ENCODE measurements at places on chromosomes 12 and 14.

- DNase-seq = no peak
Observed at GRCh38 chr12:11727133-11727664, 77.7 kb downstream of the ETV6 start.

GRCh38 chr14:103353362-103353761 lies 19.3 kb downstream of the EIF5 start:
- DNase-seq = no peak

- DNase-seq = no peak
Observed at GRCh38 chr14:50035214-50035613, 81.2 kb downstream of the VCPKMT start.

DNA sequence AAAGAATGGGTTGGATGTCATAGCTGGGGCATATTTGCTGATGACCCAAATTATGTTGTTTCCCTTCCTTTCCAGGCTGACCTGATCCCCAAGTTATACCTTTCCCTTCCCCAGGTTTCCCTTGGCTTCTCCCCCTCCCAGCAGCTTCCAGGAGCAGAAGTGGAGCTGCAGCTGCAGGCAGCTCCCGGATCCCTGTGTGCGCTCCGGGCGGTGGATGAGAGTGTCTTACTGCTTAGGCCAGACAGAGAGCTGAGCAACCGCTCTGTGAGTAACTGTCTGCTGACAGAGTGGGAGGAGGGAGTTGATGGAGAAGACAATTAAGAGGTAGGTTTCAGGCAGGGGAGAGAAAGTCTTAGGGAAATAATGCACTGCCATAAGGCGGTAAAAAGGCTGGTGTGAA lies 25.0 kb downstream of the A2ML1 start:
- no peak for DNase-seq

GRCh38 chr12:87310126-87310525 lies 719.1 kb downstream of the C12orf50 start:
- DNase-seq = no peak

GRCh38 chr14:92578511-92578910 lies 64.9 kb downstream of the RIN3 start:
- DNase-seq = no peak

- no peak for DNase-seq
Observed at GRCh38 chr12:47403681-47404080, 302.1 kb downstream of the RPAP3 start.

DNA sequence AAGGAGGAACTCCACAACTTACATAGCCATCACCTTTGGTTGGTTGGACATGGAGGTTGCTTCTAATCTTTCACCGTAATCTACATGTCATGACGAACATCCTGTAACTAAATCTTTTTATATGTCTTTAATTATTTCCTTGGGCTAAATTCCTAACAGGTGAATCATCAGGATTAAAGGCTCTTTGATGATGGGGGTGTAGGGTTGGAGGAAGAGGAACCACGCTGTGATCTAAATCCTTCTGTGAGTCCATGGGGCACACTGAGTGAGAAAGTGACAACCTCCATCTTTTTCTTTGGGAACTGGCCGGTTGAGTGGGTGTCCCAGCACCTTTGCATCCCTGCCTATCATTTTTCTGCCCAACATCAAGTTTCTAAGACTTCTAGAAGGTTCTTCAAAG lies 31.1 kb upstream of the MAP1LC3B2 start:
- DNase-seq = peak; percentile 29

DNA sequence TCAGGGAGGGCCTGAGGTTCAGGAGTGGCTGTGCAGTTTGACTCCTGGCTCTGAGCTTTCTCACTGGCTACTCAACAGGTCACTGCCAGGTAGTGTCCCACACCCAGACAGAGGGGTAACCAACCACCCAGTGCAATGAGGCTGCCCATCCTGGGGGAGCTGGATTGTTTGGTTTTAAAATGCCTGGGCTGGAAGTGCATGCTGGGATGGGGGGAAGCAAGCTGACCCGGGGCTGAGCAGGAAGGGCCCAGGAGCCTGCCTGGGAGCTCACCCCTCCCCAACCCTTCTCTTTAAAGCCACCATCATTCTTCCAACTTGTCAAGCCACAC lies 12.6 kb upstream of the ABHD12B start:
- DNase-seq = no peak

DNA sequence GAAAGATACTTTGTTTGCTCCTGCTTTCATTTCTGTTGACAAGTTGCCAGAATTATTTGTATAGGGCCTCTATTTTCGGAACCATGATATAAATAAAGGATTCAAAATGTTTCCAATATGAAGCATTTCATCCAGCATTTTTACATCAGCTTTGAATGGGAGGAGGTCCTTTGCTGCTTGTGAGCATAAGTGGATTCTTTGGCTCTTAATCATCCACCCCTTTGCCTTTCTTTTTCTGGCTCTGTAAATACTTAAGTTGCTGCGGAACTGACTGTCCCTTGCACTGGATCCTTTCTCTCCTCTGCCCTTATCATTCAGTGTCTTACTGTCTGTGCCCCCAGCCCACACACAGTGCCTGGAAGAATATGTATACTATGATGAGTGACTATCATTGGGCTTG lies 357.3 kb upstream of the RGS6 start:
- DNase-seq = peak; percentile 80

GRCh38 chr14:36256126-36256801 lies 64.2 kb downstream of the MBIP start:
- no peak for DNase-seq

DNA sequence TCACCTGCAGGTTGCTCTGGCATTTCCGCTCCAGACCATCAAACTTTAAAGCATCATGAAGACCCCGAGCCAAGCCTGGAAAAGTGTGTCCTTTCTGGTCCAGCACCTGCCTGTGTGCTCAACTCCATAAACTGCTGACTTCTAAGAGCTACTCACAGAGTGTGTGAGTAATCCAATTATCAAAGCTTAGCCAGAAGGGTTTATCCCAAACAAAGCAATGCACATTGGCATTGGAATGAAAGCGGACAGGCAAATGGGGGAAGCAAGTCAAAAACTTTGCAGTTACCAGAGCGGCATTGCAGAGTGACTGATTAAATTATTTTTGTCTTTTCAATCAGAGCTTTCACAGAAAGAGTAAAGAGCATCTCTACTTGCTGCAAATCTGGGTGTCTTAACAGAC lies 1262.4 kb upstream of the SEL1L start:
- DNase-seq = no peak

DNA sequence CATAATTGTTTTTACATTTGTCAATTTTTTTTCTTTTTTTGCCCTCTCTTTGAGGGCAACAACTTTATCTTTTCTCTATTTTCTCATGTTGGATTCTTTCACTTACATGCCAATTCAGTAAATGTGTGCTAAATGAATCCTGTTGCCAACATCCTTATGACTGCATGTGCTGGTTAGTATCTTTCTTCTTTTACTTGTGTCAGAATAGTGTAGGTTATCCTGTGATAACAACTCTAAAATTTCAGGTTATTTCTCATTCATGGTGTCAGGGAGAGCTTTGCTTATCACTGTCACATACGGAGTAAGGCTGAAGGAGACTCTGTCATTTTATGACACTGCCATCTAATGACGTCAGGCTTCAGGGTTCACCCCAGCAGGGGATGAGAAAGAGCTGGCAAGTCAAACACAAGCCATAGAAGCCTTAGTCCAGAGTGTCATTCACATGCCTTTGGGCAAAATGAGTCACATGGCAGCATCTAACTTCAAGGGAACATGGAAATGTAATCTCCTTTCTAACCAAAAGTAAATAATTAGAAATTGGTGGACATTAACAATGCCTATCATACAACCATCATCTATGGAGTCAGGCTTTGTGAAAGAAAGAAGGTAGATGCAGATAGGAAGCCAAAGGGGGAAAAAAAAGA lies 242.5 kb upstream of the ATP2B1 start:
- DNase-seq = no peak

- DNase-seq = no peak
Observed at GRCh38 chr14:39315859-39316444, 82.2 kb downstream of the MIA2 start.

DNA sequence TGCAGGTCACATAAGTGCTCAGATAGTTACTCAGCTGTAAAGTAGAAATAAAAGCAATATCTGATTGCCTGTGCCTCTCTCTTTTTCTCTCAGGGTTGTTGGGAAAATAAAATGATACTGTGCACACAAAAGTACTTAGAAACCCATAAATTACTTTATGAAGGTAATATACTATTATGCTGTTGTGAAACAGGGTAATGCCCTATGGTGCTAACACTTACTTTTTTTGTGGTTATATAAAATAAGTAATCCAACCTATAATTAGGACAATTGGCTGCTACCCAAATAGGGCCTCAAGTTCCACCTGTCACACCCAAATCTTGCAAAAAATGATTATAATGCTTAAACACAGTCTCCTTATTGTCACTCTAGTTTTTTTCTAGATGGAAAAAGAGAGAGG lies 50.6 kb downstream of the DAAM1 start:
- DNase-seq = no peak

- DNase-seq = no peak
Observed at GRCh38 chr14:61346793-61347192, 25.4 kb downstream of the PRKCH start.

DNA sequence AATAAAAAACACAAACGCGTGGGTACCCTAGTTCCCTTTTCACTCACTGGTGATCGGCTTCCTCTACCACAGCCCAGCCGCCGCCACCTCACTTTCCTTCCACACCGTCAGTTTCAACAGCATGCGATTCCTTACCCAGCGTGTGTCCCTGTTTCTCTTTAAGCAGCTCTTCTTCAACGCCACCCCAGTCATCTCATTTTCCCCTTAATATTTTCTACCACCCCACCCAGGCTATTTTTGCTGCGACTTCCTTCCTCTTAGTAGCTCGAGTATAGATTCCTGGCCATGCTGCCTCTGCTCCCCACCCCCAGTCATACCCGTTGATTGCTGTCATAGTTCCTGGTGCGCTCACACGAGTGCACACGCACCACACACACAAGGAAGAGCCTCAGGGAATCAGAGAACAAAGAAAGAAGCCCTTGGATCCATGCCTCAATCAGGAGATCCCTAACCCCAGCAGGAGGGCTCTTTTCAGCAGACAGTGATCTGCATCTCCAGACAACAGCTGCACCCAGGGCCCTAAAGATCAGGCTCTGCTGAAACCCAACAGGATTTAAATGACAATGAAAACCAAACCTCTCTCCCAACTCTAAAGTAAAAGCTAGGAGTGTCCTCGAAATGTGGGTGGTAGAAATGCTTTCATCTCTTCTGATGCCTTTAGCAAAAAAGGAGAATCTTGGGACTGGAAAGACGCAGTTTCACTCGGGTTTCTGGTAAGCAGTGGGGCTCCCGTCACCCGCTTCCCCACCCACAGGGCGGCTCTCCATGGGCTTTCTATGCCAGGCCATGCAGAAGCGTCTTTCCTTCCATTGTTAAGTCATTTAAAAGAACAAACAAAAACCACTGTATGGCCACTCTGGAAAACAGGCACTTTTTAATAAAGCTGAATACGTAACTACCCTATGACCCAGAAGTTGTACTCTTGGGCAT lies 23.8 kb downstream of the VPS37B start:
- no peak for DNase-seq

DNA sequence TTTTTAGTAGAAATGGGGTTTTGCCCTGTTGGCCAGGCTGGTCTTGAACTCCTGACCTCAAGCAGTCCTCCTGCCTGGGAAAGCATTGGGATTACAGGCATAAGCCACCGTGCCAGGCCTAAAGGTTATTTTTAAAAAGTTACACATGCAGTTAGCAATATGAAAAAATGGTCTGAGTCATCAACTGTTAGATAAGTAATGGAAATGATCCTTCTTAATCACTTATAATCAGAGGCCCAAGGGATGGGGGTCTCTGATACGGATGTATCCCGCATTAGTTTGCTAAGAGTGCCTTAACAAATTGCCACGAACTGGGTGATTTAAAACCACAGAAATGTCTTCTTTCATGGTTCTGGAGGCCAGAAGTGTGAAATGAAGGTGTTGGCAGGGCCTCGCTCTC lies 54.1 kb upstream of the FERMT2 start:
- no peak for DNase-seq

- no peak for DNase-seq
Observed at GRCh38 chr14:71416392-71416791, 509.1 kb downstream of the PCNX1 start.

DNA sequence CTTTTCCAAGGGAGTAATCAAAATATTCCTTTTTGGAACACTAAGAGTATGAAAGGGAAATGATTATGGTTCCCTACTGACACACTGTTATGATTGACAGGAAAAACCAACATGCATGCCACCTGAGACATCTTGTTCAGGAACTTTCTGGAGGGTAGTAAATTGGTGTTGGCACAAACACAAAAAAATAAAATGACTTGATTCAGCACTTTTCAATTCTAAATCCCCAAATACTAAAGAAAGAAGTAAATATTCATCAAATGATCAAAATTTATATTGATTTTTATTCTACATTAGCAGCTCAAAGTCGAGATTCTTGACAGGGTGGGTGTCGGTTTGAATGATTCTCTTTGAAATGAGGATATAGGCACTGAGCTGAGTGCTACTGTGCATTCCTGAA lies 271.4 kb upstream of the NPAS3 start:
- DNase-seq = no peak

DNA sequence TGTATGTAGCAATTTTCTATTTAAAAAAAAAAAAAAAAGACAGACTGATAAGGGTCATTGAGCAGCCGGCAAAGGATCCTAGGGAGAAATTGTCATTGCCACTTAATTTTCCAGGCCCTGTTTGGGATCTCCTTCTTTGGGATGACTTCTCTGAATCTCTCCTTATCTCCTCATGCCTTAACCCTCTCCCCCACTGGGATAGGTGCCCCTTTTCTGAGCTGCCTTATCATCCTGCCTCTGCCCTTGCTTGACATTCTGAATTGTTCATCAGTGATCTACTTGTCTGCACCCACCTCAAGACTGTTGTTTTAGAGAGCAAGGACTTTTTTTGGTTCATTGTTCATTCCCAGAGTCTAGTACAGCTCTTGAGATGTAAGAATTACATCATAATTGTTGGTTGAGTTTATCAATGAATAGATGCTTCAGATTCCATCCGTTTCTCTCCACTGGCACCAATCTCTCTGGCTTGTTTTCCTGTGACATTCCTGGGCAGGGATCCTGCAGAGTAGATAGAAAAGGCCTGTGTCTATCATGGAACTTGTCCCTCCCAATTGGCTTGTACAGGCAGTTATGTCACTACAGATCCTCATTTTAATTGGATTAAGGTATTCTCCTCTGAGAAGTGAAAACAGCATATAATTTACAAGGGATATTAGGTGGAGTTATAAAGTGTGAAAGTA lies 42.6 kb downstream of the SOCS2 start:
- DNase-seq = no peak

GRCh38 chr12:50051101-50051806 lies 6.1 kb upstream of the ASIC1 start:
- DNase-seq = no peak

- DNase-seq = no peak
Observed at GRCh38 chr12:76080017-76080728, 4.3 kb downstream of the NAP1L1 start.

DNA sequence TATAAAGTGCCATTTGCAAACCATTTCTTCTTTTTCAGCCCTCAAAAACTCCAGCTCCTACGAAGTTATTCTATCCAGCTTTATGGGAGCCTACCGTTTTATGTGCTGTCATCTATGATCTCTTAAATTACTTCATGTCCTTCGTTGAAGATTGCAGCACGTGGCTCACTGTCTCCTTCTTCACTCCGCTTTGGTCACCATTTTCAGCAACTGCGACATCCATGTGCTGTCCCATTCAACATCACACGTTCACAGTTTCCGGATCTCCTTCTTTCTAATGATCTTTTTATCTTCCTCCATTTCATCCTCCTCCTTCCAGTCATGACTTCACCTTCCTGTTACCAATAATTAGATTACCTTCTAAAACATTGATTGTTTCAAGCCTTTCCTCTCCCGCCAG lies 143.3 kb upstream of the KRAS start:
- no peak for DNase-seq

GRCh38 chr14:23056145-23056955 lies 970 bp downstream of the CDH24 start:
- peak; percentile 70 for DNase-seq

GRCh38 chr12:22518998-22519397 lies 25.3 kb downstream of the C2CD5 start:
- DNase-seq = no peak

All from ACHN (cell line).